NCI-H748 treated with DMSO at 0.1 percent for 48 hours (cell line): ENCODE measurements at places on chromosomes 6 and 20.

DNA sequence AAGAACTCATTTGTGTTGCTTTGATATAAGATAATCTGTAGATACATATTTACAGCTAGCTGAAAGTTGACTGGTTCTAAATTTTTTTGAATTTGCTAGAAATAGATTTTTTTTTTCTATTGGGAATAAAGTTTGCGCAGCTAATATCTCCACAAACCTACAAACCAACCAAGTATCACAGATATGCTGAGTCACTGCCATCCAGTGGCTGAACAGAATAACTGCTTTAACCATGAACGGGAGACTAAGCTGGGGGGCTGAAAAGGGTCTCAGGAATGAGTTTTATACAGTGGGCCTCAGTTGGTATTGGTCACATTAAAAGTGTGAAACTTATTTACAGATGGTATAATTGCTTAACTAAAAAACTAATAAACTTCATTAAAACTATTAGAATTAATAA is 326.7 kb upstream of the CNR1 start:
- no peak for DNase-seq

GRCh38 chr6:132937466-132937906 is 123.1 kb downstream of the RPS12 start:
- peak; percentile 72 for DNase-seq

- DNase-seq, result no peak
Observed at GRCh38 chr20:19696620-19697019, 61.4 kb upstream of the RIN2 start.

GRCh38 chr6:7252390-7252789 is 60.6 kb downstream of the SSR1 start:
- DNase-seq, result no peak

- DNase-seq, result no peak
Observed at GRCh38 chr6:169263836-169264608, 10.4 kb upstream of the THBS2 start.

DNA sequence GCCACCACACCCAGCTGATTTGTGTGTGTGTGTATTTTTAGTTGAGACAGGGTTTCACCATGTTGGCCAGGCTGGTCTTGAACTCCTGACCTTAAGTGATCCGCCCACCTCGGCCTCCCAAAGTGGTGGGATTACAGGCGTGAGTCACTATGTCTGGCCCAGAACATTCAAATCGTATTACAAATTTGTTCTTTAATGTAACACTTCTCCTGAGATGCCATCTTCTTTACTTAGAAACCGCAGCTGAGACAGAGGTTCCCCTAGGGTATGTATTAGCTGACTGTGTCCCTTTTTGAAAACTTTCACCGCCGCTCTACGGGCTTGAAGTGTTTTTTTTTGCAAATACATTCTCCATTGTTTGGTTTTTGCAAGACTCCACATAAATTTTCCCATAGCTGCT is 62.6 kb downstream of the TOX2 start:
- no peak for DNase-seq

GRCh38 chr6:26598267-26598666 is 1.5 kb downstream of the ABT1 start:
- no peak for DNase-seq

GRCh38 chr6:166900956-166901607 is 55.3 kb downstream of the RNASET2 start:
- no peak for DNase-seq

DNA sequence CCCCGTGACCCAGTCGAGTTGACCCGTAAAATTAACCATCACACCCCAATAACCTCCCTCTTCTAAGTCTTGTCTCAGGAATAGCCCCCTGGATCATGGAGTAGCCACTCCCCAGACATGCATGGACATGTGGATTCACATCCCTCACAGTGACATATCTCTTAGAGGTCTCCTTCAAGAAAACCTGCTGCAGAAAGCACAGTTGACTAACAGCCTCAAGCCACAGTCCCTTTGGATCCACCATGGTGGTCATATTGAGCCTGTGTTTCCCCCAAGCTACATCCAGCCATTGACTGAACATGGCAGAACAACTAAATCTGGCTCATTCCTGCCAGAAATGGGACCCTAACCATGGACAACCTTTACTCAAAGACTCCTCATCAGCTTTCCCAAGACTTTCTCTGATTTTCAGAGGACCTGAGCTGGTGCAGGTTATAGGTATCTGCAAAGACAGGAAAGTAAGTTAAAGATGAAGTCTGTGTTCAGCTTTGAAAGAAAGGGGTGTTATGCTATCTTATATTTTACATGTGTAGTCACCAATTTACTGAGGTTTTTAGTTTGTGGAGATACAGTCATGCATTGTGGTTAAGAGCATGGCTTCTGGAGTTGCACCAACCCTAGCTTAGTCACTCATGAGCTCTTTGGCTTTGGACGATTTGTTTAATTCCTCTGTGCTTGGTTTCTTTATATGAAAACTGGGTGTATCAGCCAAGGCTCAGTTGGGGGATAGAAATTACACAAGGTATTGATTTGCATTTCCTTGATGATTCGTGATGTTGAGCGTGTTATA is 219.1 kb downstream of the MYLK4 start:
- no peak for DNase-seq

- no peak for DNase-seq
Observed at GRCh38 chr20:44735816-44736169, 9.9 kb upstream of the KCNK15 start.

GRCh38 chr6:37819802-37820717 is 533 bp downstream of the ZFAND3 start:
- peak; percentile 16 for DNase-seq

- peak; percentile 20 for DNase-seq
Observed at GRCh38 chr20:41786158-41786557, 168.0 kb upstream of the CHD6 start.

DNA sequence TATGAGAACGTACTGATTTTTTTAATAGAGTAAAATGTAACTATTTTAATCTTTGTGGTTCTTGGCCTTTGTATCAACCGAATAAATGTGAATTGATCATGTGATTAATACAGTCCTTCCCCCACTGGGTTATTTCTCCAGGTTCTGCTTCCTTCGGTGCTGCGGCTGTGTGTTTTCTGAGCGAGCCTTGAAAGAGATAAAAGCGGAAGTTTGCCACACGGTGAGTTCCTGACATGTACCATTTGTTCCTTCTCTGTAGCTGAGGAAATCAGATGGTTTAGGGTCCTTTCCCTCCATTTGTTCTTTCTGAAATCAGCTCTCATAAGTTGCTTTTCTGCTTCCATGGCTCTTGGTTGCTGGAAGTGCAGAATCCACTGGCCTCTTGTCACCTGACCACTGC is 15.5 kb downstream of the RTF2 start:
- DNase-seq, result no peak

- peak; percentile 54 for DNase-seq
Observed at GRCh38 chr20:23446505-23446904, 6.2 kb downstream of the CST11 start.
